ENCODE measurements at places on chromosomes 6 and 20.

DNA sequence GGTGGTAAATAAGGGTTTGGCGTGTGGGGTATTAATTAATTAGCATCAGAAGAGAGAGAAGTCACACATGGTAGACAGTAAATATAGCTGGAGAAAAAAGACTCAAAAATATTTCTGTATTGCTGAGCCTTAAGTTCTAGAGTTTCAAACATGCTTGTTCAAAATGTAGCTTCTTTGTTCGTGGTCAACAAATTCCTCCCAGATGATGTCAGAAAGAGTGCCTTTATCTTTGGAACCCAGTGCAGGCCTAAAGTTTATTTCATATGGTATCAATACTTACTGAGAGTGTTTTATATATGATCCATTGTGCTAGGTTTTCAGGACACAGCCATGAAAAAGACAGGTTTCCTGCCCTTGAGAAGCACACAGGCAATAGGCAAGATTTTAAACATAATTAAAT lies 18.3 kb downstream of the MARCKS start:
- no peak for DNase-seq

DNA sequence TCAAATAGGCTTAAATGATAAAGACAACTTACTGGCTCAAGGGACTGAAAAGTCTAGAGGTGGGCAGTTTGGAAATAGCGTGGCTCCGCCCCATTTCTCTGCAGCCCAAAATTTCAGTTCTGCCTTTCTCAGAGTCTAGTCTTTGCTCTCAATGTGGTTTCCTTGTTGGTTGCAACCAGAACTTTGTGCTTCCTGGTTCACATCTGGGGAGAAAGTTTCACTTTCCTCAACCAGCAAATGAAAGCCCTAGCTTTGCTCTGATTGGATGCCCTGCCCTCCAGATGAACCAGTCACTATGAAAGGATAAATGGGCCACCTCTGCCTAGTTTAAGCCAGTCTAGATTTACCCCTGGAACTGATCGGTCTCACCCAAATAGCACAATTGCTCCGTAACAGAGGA lies 14.9 kb downstream of the SYCP2L start:
- no peak for DNase-seq

GRCh38 chr6:7101290-7101689 lies 6.5 kb upstream of the RREB1 start:
- peak; percentile 22 for DNase-seq

GRCh38 chr6:11497881-11498280 lies 39.7 kb upstream of the TMEM170B start:
- no peak for DNase-seq

DNA sequence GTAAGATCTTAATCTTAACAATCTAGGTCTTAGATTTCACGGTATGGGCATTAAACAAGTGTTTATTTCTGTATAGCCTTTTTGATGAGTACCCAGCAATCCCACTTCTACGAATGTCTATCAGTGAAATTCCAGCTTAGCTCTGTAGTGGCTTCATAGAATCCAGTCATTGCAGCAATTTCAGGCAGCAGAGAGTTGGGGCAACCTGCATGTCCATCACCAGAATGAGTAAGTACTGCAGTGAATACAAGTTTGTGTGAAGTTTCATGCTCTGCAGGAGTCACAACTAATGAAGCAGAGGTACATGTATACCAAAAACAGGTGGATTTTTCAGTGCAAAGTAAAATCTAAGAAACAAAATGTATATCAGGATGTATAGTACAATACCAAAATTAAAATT lies 151.7 kb downstream of the OR2B2 start:
- no peak for DNase-seq

DNA sequence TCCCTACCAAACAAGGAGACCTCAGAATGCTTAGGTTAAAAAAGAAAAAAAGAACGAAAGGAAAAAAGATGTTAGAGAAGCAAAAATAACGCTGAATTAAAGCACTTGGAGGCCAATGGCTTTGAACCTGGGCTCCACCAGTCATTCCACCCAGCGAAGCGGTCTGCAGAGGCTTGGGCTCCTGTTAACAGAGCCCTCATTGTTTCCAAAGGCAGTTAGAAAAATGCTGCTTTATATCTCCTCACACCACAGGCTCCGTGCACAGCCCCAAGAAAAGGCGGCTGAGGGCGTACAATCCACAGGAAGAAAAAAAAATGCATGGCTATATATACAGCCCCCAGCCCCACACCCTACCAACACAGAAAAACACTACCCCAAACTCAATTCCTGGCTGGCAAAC lies 255.9 kb downstream of the FOXC1 start:
- DNase-seq, result no peak

GRCh38 chr20:17993546-17993945 lies 24.7 kb downstream of the MGME1 start:
- no peak for DNase-seq

DNA sequence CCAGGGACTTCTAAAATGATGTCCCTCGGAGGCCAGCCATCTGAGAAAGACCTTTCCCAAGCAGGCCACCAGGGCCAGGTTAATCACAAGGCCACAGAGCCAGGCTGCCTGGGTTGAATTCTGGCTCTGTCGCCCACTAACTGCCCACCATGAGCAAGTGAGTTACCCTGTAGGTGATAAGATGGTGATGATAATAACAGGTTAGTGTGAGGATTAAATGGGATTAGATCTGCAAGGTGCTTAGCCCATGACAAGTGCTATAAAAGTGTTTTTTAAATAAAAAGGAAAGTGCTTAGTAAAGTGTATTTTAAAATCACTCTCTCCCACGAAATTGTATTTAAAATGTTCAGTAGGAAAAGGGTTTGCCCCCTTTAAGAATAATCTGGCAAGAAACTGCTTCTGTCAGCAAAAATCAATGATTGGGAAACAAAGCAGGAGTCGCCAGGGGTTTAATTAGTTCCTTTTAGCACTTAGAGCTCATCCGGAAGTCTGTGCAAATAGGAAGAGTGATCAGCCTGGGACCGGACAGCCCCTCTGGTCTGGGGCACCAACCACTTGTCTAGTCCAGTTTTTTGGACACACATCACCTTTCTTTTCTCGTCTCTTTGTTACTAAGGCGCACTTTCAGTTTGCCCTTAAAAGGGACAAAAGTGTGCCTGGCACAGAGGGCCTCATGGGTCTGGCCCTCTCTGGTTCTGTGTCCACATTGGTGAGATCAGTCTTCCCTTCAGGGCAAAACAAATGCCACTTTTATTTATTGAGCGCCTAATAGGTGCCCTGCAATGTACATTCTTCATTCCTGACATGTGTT lies 150.4 kb downstream of the GRM4 start:
- no peak for DNase-seq

- no peak for DNase-seq
Observed at GRCh38 chr6:89792881-89793280, 26.7 kb downstream of the MDN1 start.

DNA sequence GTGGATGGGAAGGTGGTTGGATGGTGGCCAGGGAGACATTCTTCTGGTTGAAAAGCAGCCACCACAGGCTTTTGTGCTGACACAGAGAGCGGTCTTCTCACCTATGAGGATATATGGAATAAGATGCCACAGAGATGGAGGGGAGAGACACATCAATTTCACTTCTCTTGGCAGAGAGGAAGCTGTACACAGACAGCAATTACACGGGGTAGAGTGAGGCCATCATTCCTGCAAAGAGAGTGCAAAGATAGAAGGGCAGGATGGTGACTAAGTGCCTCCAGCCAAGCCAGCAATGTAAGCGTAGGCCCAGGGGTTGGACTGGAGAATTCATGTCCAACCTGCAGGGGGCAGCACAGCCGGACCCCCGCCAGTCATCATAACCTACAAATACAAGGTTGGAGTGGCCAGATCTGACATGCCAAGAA lies 56.4 kb downstream of the NRN1 start:
- DNase-seq, result no peak

- DNase-seq, result no peak
Observed at GRCh38 chr20:47543006-47543431, 41.3 kb downstream of the NCOA3 start.

DNA sequence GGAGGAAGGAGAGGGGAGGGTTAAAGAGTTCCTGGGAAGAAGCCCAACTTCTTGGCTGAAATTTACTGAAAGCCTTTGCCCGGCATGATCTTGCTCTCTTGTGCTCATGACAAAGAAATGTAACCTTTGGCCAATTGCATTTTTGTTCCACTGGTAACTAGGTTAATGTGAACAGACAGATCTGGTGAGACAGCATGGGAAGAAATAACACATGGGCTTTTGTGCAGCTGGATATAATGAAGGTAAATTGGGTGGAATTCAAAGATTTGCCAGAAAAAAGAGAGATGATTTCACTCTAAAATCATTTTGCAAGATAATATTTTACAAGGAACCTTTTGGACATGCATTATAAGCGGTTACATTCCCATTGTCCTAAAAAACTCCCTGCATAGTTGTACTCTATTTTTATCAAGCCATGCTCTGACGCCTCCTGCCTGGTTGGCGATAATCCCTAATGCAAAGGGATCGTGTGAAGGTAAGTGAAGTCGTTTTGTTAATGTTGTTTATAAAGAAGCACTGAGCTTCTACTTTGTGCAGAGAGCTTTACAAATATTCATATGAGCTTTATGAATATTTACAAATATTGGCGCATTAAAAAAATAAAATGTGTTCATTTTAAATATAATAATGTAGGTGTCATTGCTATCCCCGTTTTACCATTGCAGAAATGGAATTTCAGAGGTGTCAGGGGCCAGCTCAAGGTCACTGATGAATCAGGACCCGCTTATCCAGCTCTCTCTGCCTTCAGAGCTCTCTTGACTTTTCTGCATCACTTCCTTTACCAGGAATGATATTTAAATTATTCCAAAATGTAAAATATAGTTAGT lies 161.3 kb upstream of the AGPAT4 start:
- no peak for DNase-seq

- no peak for DNase-seq
Observed at GRCh38 chr20:53750827-53751619, 157.4 kb upstream of the ZNF217 start.

DNA sequence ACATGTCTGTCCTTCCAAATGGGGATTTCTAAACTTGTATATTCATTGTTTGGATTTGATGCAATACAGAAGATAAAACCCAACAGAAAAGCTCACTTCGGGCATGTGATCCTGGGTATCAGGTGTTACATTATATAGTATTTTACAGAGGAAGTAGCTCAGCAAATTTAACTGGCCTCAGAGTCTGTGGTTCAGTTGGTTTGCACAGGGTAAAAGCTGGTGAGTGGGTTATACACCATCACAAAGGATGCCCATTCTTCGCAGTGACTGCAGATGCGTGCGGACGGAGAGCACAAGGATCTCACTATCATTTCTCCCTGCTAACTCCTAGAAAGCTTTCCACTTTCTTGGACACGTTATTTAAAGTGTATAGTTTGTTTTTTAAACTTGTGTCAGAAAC lies 236.7 kb downstream of the TMEM242 start:
- DNase-seq, result no peak

DNA sequence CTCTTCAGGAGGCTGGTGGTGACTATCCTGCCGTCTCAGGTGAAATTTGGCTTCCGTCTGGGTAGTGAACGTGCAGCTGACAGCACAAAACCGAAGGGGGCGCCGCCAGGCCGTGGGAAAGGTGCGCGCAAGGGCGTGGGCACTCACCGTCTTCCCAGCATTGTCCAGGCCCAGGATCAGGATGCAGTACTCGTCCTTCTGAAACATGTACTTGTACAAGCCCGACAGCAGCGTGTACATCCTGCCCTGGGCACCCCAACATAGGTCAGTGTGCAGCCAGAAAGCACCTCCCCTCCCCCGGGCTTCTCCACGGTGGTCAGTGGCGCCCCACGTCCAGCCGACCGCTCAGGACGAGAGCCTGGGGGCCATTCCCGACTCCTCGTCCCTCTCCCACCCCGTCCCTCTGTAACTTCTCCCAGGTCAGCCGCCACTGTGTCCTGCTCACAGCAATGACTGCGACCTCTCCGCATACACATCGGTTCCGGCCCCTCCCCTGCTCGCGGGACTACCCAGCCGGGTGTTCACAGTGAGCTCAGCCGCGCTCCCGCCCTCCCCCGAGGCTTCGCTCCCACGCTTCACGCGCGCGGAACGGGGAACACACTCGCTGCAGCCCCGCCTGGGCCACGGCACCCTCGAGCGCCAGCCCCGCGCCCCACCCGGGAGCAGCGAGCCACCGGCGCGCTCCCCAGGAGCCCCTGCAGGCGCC lies 771 bp downstream of the ARFRP1 start:
- no peak for DNase-seq

GRCh38 chr6:158868122-158868480 lies 48.9 kb upstream of the EZR start:
- no peak for DNase-seq

- DNase-seq, result no peak
Observed at GRCh38 chr6:52160472-52161104, 25.6 kb upstream of the IL17A start.

DNA sequence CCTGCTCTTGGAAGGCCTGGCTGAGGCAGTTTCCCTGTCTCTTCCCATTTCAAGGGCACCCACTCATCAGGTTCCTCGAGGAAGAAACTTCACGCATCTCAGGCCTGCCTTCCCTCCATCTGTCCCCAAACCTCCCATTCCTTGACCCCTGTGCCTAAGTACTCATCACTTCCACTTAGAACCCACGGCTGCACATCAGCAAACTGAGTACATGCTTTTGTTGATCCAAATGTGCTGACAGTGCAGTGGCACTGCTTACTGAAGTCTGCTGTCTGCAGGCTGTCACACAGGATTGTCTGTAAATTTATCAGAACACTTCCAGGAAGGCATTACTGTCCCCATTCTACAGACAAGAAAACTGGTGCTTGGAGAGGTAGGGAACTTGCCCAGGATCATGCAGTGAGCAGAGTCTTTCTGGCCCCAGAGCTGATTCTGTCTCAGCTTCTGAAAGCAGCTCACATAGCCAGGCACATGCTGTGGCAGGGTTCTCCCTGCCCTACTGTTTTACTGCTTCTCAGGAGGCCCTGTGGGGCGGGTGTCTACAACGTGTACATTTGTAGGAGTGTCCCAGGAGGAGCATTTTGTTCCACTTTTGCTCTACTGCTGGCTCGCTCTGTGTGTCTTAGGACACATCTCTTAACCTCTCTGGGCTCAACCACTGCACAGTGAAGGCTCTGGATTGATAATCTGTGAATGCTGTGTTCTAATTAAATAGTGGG lies 64.2 kb upstream of the XRN2 start:
- no peak for DNase-seq

- no peak for DNase-seq
Observed at GRCh38 chr6:33276864-33277662, at the start of gene B3GALT4. Gene B3GALT4, plus strand, starts transcription at chr6:33277123. Its CDS starts 297 bp downstream, at chr6:33277420.

DNA sequence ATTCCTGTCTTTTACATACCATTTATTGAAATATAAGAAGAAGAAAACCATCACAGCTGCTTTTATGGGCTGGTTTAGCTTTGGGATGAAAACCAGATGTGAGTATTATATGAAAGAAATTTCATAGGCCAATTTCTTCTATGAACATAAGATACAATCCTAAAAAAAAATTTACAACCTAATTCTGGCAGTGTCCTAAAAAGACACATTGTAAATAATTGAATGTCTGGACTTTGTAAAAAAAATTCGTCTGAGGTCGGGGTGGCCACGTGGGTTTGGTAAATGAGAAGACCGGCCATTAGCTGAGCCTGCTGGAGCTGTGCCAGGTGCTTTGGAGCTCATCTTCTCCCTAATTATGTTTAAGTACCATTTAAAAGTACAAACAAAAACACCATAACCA lies 26.8 kb downstream of the DACT2 start:
- DNase-seq, result no peak

- DNase-seq, result no peak
Observed at GRCh38 chr20:22099348-22099747, 393.9 kb downstream of the PAX1 start.

Data from right renal pelvis (tissue), 4 donors.